Smooth muscle cell of trachea (primary cell): ENCODE measurements at places on chromosomes 7 and 10. TPM values are rescaled to one million over a fixed set of nuclear protein-coding genes. Genes with fewer than 3 reads are reported as not detected.

Gene PPP1R3C
- total RNA-seq: 65.9 and 200 TPM in 2 replicates

Gene AGBL3
- total RNA-seq: 0.83 and 1.7 TPM in 2 replicates

Gene AKR1C3
- 104 and 182 TPM in 2 replicates for total RNA-seq

Gene OR2A42
- 0.15 TPM in 1 of 2 replicates, not detected in the other for total RNA-seq

Gene TMEM273
- total RNA-seq: not detected in 2 replicates

Gene VGF
- 0.83 and 0.87 TPM in 2 replicates for total RNA-seq

Gene KIAA1549
- total RNA-seq: 0.44 and 0.99 TPM in 2 replicates

Gene RBP4
- total RNA-seq: 0.33 and 0.44 TPM in 2 replicates

Gene MCM10
- total RNA-seq: 0.99 and 6.0 TPM in 2 replicates

Gene COX19
- total RNA-seq: 9.0 and 12.1 TPM in 2 replicates

Gene ADCY1
- 4.8 and 29.4 TPM in 2 replicates for total RNA-seq

Gene EIF5AL1
- 0.17 and 0.58 TPM in 2 replicates for total RNA-seq

Gene SCART1
- 3.0 and 3.9 TPM in 2 replicates for total RNA-seq

Gene GFRA1
- 0.15 and 0.50 TPM in 2 replicates for total RNA-seq

Gene IL2RA
- not detected in 2 replicates for total RNA-seq

Gene NRCAM
- 0.50 and 1.5 TPM in 2 replicates for total RNA-seq

Gene GPER1
- 4.5 and 4.9 TPM in 2 replicates for total RNA-seq
